Fibroblast of pulmonary artery (primary cell): ENCODE measurements at places on chromosomes 4 and X.

DNA sequence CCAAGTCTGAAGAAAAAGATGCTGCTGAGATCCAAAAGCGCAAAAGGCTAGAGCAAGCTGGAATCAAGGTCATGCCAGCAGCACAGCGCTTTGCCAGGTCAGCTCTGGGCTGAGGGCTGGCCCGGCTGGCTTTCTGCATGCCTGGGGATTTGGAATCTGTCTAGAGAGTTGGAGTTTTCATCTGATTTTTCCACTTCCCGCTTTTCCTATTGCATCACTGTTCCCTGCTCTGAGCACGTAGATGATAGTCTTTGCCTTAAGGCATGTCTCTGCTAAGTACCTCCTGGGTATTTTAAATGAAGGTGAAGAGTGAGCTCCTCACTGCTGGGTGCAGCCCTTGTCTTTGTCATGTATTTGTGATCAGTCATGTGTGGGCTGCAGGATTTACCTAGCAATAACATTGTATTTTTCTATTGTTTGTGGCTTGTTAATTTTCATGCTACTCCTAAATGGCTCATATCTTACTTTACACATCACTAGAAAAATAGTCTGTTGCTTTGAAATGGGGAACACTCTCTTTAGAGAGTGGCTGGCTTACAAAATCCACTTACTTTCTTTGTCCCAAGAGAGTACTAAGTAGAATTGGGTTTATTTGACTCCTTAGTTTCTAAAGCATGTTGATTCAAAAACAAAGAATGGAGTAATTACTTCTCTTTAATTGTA is 82.8 kb downstream of the LIMCH1 start:
- DNase-seq: no peak

DNA sequence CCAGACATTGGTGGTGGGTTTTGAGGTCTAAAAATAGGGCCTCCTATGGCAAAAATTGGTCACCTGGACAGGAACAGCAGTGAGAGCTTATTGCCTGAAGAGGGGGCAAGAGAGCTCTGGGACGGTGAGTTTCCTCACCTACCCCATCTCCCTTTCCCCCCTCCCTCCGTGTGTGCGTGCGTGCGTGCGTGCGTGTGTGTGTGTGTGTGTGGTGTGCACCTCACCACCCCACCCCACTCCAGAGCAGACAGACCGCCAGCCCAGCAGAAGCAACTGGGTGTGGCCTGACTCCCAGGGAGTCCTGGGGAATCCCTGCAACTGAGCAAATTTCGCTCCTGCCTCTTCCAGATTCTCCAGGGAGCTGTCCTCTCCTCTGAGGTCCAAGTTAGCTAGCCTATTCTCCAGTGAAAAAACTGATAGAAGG is 44.7 kb downstream of the PRPS1 start:
- peak; percentile 89 for DNase-seq

DNA sequence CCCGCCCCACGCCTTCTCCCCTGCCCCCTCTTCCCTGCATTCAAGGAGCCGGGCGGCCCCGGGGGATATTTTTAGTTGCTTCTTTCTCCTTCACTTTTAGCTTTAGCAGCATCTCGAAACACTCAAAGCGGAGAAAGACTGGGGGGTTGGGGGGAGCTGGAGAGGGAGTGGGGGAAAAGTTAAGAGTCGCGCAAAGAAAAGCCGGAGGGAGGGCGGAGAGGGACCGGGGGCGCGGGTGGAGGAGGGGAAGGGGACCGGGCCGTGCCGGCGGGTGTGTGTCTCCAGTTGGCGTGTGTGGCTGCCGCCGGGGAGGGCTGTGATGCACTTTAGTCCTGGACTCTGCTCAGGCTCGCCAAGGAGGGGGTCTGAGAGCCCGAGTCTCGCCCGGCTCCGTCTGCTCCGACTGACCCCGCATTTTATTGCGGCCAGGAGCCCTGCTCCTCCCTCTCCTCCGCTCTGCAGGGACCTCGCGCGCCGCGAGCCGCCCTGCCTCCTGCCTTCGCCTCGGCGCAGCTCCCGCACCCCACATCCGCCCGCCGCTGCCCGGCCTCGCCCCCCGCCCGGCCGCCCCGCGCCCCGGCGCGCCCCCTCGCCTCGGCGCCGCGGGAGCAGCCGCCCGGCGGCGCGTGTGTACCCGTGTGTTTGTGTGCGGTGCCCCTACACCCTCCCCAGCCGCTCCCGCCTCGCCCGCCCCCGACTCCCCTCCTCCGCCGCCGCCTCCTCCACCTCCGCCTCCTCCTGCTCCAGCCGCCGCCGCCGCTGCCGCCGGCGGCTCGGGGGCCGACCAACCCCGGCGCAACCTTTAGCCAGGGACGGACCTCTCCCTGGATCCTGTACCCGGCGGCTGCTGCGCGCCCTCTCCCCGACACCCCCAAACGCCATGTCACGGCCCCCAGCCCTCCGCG is 1.4 kb downstream of the ZNF827 start:
- peak; percentile 68 for DNase-seq

- no peak for DNase-seq
Measured at GRCh38 chr4:13176741-13177142, 307.4 kb downstream of the RAB28 start.

- peak; percentile 49 for DNase-seq
Measured at GRCh38 chrX:110145854-110146253, 142.9 kb downstream of the TMEM164 start.

DNA sequence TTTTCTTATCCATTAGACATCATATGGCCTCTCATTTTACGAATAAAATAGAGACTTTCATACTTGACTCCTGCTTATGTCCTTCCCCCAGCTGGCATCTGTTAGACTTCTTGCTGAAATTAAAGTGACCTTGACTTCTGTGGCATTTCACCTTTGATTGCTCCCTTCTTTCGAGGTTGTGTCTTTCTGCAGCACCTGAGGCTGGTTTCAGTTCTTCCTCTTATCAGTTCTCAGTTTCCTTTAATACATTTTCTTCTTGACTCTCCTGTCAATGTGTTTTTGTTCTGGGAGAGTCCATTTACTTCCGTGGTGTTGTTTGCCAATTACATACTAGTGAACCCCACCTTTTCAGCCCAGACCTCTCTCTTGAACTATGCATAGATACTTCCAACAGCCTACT is 81.6 kb downstream of the RBPJ start:
- DNase-seq: no peak

DNA sequence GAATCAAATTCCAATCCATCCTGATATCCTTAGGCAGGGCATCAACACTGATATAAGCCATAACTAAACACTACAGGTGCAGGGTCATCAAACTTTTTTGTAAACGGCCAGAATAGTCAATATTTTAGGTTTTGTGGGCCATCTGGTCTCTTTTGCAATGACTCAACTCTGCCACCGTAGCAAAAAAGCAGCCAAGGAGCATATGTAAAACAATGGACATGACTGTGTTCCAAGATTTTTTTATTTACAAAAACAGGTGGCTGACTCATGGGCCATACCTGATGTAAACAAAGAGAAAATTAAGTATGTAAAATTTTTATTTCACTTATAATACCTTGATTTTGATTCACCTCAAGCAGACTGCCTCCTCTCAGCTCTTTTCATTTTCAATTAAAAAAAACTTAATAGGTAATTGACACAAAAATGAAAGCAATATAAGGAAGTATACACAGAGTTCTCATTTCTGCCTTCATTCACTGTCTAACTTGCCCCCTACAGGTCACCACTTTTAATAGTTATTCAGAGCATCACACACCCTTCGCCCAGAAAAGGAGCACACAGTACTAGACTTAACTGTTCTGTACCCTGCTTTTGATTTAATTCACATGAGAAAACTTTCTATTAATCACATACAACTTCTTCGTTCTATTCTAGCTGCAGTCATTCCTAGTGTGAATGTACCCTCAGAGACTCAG is 35.3 kb upstream of the GPM6B start:
- no peak for DNase-seq

- DNase-seq: peak; percentile 48
Measured at GRCh38 chrX:47831788-47832187, 4.9 kb upstream of the ZNF81 start.

DNA sequence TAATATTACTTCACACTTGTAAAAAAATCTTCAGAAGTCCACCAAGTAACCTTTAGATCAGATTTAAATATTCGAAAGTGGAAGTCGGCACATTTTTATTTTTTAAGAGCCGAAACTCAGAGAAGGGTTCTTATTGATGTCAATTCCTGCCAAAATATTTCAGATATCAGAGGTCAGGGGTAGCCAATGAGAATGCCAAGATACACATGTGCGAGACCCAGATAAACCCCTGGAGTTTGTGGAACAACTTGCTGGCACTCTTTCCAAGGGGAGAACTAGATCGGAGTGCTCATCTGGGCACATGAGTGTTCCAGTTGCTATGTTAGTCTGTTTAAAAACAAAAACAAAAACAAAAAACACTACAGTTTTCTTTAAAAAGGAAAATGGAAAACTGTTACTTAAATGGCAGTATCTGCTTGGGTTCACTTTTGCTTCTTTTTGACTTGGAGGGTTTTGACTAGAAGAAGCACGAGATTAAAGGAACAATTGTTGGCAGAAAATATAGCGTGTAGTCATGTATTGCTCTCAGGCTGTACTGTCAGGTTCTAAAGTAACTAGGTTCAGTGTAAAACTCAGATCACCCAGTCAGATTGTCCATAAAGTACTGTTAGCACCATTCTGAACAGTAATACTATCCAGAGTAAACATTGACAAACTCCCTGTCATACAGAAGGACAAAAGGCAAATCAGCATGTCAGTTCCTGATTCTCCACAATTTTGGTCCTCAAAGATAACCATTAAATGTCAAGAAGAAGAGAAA is 188.0 kb upstream of the PACRGL start:
- DNase-seq: peak; percentile 31

DNA sequence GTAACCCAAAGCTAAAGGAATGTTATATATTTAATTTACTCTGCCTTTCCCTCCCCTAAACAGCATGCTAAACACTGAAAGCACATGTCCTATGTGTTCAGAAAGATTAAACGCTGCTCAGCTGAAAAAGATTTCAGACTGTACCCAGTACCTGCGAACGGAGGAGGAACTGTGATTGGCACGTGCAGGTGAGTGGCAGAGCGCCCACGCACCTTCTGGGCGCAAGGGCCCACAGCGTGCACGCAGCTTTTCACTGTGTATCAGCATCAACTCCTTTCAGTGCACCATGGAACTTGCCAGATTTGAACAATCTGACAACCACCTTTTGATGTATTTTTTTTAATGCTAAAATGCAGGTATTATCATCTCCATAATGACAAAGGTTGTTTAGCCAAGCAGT is 87.7 kb downstream of the RFC1 start:
- DNase-seq: no peak

DNA sequence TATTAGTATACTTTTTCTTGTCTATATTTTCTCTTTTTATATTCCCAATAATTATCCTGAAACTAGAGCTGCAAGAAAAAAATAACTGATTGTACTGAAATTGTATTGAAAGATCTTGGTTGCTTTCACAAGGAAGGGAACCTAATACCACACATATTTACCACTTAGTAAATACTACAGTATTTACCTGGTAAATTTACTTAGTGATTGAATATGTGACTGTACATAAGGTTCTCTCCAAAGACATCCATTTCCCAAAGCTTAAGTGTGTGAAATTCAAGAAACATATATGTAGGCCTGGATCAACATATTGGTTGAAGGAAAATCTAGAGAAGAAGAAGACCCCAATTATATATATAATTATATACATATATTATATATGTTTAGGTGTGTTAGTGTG is 1272.7 kb downstream of the C4orf33 start:
- DNase-seq: no peak

- DNase-seq: peak; percentile 85
Measured at GRCh38 chrX:104343428-104344129, 88.8 kb upstream of the ESX1 start.

DNA sequence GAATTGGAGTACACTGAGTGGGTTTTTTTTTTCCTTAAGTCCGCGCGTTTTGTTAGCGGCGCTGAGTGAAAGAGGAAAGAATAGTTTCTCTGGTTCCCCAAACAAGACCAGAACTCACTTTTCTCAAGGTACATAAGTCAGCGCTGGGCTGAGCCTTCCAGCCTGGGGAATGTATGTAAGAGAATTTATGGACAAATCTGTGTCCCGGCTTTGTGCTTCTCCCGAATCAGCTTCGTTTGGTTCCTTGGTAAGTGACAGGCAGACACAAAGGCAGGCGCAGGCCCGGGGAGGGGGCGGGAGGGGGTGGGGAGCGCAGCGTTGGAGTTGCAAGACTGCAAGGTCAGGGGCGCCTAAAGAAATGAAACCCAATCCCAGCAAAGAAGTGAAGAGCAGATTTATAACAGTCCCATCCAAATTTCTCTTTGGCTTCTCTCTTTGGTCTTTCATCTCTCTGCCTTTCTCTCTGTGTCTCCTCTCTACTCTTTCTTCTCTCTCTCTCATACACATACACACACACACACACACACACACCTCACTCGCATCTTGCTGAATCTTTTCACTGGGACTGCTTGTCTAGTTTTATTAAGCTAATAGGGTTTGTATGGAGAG is 981 bp downstream of the TET2 start:
- DNase-seq: peak; percentile 50

- DNase-seq: no peak
Measured at GRCh38 chr4:5052726-5053425, 1.6 kb downstream of the STK32B start.

- DNase-seq: no peak
Measured at GRCh38 chr4:112885897-112886296, 163.6 kb upstream of the ANK2 start.

- DNase-seq: peak; percentile 16
Measured at GRCh38 chr4:113328514-113328913, 279.1 kb downstream of the ANK2 start.

DNA sequence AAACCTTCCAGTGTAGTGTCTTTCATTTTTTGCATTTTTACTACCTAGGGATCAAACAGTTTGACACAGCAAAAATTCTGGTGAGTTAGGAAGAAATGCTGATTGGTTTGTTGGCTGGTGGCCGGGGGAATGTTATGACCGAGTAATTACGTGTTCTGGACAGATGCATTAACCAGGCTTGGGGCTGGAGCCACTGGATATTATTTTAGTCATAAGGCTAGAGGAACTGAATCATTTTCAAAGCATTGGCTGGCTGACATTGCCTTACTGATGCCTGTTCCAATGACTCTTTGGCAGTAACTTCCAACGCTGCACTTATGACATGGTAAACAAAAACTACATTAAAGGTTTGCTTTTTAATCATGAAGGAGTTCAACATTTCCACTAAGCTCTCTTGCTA is 84.6 kb downstream of the FBXO8 start:
- peak; percentile 91 for DNase-seq

- no peak for DNase-seq
Measured at GRCh38 chr4:23298371-23298770, 591.5 kb downstream of the PPARGC1A start.

DNA sequence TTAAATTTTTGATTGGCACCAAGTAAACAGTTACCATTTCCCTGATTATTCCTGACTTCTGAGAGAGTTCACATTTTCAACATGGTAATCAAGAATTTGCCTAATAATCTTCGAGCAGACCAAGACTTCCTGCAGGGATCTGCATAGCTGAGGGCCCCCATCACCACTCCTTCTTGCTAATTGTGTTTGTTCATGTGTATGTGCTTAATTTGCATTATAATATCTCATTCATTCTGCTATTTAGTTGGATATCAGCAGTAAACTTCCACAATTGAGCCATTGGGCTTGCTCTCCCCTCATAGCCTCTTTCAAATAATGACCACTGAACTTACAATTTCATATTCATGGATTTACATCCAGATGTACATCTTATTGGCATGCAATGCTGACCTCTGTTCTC is 292.5 kb downstream of the SPATA18 start:
- no peak for DNase-seq
